Left lung (tissue), 14 donors: ENCODE measurements at places on chromosomes 6 and 20. TPM values are rescaled to one million over a fixed set of nuclear protein-coding genes. Genes with fewer than 3 reads are reported as not detected.
A peak's percentile ranks its signal among the peaks of the same experiment; 100 is the strongest.

DNA sequence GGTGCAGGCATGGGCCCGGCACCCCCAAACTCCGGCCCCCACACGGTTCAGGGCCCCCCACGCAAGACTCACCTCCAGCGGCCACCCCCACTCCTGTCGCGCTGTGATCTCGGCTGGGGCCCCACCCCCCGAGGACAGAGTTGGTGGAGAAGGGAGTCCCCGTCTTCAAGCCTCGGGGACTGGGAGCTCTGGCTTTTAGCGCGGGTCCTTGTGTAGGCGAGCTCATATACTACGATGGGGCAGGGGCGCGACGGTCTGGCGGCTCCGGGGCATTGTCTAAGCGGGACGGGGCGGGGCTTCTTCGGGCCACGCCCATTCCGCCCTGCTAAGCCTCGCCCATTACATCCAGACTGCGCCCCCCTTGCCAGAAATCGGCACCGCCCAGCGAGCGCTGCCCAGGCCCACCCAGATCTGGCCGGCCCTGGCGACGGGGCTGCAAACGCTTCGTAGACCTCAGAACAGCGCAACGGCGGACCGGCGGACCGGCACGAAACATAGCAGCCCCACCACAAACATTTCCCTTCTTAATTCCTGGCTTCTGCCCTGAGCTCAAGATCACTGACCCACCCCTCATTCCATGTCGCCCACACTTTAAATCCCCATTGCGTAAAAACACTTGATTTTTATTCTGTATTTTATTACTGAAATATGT, 1.0 kb upstream of the DDAH2 start:
- DNase-seq = peak; percentile 93

DNA sequence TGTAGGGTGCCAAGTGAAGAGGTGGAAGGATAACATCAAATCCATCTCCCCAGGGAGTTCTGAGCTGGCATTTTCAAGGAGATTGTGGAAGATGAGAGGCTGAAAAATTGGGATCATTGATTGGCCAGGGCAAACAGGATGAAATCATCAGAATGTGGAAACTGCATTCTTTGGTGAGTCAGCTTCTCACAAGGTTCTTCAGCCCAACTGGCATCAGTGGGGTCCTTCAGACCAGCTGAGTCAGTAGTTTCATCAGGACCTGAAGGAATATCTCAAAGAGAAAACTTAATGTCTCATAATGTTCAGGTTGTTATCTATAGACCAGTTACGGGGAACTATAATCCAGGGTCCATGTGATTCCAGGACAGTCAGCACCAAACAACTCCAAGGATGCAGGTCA, 195.8 kb downstream of the HAO1 start:
- DNase-seq = no peak

- DNase-seq = no peak
These were observed 792 bp upstream of the FUT9 start for GRCh38 chr6:96014846-96015517.

GRCh38 chr6:170388113-170388512, 81.6 kb downstream of the FAM120B start:
- no peak for DNase-seq

GRCh38 chr6:142566628-142567396, 265.0 kb downstream of the ADGRG6 start:
- peak; percentile 59 for DNase-seq

DNA sequence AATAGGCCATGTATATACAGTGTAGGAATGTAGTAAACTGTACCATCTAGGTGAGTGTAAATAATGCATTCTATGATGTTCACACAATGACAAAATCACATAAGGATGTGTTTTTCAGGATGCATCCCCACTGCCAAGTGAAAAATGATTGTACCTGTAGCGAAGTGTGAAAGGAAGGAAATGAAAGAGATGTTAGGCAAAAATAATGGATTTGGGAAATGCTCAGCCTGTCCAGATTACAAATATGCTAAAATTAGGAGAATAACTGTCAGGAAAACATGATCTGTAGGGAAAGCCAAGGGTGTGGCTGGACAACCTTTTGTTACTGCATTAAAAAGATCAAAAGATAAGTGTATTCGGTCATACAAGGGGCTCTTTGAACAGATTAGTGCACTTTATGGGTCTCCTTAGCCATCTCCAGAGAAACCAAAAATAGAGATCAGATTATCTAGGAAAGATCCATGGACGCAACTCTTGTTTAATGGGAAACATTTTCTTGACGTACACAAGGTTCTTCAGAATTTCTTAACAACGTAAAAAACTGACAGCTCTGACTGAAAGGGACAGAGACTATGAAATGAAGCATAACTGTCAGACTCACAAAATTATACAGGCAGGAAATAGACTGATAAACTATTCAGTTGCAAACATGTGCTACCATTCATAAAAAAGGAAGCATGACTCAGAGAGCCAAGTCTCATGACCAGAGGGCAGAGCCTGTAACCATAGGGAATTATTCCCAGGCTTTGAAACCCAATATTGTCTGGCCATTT, 253.6 kb upstream of the RAB32 start:
- no peak for DNase-seq

DNA sequence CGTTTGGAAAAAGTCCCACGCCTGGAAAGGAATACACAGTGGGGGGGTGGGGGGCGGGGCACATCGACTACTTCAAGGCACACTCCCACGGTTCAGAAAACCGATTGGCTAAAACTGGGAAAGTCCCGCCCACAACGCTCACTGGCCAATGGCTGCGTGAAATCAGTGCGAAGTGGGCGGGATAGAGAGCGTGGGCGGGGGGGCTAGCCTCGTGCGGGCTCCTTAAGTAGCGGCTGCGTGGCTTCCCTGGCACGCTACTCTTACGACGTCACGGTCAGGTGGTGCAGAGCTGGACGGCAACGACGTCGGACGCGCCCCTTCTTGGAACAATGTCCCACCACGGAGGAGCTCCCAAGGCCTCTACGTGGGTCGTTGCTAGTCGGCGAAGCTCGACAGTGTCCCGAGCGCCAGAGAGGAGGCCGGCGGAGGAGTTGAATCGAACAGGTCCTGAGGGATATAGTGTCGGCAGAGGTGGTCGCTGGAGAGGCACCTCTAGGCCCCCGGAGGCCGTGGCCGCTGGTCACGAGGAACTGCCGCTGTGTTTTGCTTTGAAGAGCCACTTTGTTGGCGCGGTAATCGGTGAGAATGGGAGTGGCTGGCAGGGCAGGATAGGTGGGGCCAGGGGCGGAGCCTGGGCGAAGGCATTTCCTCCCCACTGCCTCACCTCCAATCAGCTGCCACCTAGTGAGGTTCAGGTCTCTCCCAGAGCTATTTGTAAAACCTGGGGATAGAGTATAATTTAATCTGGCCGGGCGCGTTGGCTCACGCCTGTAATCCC, at the start of gene DDX43:
TSS of gene DDX43 (plus strand) at position 252 of the 778 bp plus-strand sequence. CDS start at position 330, 78 bp downstream.
- DNase-seq = peak; percentile 83

DNA sequence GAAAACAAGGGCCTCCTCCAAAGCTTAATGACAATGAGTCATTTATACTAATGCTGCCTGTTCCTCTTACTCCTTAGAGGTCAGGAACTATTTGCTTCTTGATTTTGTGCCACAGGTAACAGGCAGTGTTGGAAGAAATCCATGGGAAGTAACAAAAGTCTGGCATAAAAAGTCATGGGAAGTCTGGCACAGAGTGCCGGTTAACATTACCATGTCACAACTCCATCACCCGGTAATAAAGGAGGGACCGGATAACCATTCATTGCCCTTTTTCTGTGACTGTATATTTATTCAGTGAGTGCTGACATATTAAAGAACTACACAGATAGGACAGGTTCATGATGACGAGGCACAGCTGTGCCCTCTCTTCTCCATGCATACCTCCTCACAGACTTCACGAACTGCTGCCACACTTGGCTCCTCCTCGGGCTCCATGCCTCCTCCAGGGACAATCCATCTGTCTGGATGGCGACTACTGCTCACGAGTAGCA, 50.9 kb downstream of the NUDT3 start:
- no peak for DNase-seq

DNA sequence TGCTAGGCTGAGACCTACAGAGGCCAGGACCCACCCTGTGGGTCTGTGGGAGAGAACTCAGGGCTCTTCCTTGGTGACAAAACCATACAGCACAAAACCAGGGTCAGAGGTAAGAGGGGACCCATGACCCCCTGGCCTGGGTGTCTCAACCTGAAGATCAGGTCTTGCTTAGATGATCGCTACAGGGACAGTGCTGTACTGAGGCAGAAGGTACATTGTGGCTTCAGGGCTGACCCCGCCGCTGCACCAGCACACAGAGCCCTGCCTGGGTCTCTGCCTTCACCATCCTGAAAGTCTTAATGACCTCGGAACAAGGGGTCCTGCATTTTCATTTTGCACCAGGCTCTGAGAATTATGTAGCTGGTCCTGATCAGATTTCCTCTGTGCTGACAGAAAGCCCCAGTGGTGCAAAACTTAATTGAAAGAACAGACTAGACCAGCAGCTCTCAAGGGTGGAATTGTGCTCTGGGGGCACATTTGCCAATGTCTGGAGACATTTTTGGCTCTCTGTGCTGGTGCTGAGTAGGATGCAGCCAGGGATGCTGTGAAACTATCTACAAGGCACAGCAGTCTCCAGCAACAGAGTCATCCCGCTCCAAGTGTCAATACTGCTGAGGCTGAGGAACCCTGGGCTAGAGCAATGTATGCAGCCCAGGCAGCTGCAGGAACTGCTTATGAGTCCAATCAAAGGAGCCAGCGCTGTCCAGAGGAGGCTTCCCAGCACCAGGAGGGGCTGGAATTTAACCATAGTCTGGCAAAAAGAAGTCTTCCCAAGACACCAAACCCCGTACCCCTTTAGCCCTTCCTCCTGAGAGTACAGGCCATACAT, 254.9 kb downstream of the ERMARD start:
- DNase-seq = no peak

- DNase-seq = no peak
These were observed 324.2 kb downstream of the BMP2 start for GRCh38 chr20:7091655-7092054.

GRCh38 chr6:92231171-92231701, 1188.1 kb downstream of the EPHA7 start:
- DNase-seq = no peak

- no peak for DNase-seq
These were observed 170.7 kb upstream of the MLN start for GRCh38 chr6:33974471-33974870.

DNA sequence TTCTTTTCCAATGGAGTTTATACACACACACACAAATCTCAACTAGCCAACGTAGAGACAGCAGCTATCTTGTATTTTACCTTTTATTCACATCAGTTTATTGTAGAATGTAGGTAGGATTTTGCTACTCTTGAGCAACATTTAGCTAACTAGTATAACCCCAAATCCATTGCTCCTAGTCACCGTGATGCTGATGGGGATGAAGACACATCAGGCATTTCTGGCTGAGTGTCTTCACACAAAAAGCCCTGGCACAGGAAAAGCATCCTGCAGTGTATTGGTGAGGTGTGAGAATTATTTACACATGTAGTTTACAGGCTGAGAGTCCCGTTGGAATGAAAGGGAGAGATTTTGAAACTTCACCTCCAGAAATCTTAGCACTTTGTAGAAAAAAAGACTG, 65.9 kb upstream of the FBXL4 start:
- no peak for DNase-seq

DNA sequence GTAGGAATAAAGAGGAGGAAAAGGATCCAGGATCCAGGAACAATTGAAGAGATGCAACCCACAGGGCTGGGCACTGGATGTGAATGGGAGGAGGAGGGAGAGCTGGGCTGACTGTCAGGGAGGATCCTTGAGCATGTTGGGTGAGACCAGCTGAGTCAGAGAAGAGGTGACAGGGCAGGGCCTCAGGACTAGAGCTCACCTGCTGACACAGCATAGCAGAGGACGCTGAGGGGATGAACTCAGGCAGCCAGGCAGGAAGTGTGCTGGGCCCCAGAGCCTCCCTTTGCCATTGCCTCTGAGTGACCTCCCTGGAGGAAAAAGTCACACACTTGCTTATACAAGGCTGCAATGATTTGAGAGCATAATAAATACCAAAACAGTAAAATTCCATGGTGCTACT, 72.3 kb downstream of the ZNF133 start:
- DNase-seq = no peak

GRCh38 chr6:25137916-25138232, 141.3 kb upstream of the CARMIL1 start:
- no peak for DNase-seq

DNA sequence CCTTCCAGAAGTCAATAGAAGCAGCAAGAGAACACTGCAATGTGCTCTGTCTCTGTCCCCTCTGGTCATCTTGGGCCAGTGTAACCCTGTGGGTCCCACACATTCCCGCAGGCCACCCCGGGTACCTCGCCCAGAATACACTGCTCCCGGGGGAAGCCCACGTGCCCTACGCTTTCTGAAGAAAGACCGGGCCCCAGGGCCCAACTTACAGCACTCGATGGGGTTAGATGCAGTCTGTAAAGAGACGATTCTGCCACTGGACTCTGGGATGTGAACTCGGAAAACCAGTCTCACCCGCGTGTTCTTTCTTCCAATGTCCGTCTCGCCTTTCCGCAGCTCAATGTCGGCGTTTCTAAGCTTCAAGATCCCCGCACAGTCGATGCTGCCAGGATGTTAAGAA, 68.7 kb downstream of the NFATC2 start:
- no peak for DNase-seq

GRCh38 chr6:37576336-37576737, 76.6 kb upstream of the CCDC167 start:
- no peak for DNase-seq

DNA sequence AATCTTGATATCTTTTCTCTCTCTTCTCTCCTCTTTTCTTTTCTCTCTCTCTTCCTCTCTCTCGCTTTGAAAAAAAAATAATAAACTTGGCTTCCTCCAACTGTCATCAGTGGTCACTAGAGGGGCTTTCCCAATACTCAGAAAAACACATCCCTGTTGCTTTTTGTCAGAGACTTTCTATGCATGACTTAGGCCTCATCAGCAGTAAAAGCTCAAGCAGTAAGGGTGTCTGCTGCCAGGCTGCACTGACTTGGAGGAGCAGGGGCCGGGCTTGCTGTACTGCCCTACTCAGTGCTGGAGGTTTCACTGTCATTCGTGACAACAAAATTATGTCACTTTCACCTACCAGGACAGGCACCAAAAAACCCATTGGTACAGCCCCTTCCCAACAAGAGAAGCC, 272.0 kb downstream of the ADGB start:
- DNase-seq = no peak

DNA sequence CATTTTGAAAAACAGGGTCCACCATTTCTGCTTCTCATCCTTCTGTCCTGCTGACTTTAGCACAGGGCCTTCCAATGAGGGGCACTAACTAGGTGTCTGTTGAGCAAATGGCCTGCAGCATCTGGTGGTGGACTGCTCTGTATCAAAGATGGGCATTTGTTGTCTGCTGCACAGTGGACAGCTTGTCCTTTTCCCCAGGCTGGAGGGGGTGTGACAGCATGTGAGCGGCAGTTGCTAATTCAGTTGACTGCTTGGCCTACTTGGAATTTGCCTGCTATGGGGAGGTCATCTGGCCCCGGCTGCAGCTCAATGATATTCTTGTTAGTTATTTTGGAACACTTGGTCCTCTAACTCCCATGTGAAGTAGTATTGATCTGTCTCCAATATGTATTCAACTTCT, 93.7 kb downstream of the SH3BGRL2 start:
- DNase-seq = no peak

C6orf58 gene
- 2.4 TPM for polyA plus RNA-seq

CYP21A2 gene
- 0.93 TPM for polyA plus RNA-seq

SIRPA gene
- 11.5 TPM for polyA plus RNA-seq

IL17F gene
- polyA plus RNA-seq = not detected

RUNX2 gene
- 3.3 TPM for polyA plus RNA-seq

HRH3 gene
- not detected for polyA plus RNA-seq

SALL4 gene
- 23.0 TPM for polyA plus RNA-seq

KIF16B gene
- 9.1 TPM for polyA plus RNA-seq

PPP1R16B gene
- polyA plus RNA-seq = 8.8 TPM

RBPJL gene
- polyA plus RNA-seq = not detected

METTL24 gene
- polyA plus RNA-seq = 3.0 TPM

CST7 gene
- polyA plus RNA-seq = 2.0 TPM
